ENCODE measurements at places on chromosomes 12 and 14.
A peak's percentile ranks its signal among the peaks of the same experiment; 100 is the strongest.

DNA sequence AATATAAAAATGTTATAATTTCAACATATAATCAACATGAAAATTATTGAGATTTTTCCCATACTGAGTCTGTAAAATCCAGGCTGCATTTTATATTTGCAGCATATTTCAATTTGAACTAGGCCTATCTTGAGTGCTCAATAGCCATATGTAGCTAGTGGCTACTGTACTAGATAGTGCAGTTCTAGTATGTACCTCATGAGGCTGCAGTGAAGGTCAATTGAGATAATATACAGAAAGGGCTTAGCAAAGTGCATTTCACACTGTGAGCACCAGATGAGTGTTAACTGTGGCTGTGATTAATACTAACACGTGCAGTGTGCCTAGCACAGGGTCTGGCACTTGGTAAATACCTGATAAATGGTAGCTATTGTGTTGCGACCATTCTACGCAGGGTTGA, 5.4 kb upstream of the SLC22A17 start:
- no peak for DNase-seq

DNA sequence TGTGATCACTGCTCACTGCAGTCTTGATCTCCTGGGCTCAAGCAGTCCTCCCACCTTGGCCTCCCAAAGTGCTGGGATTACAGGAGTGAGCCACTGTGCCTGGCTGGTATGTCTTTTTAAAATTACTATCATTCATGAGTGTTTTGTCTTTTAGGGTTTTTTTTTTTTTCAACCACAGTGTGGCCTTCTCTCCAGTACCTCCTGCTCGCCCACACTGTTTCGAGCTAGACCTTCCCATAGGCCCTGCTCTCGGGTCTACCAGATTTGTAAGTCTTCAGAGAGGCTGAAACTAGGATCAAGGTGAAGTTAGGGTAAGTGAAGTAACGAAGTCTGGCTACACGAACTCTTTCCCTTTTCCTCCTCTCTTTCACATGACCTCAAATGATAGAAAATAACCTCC, 1.5 kb downstream of the BIN2 start:
- no peak for DNase-seq

DNA sequence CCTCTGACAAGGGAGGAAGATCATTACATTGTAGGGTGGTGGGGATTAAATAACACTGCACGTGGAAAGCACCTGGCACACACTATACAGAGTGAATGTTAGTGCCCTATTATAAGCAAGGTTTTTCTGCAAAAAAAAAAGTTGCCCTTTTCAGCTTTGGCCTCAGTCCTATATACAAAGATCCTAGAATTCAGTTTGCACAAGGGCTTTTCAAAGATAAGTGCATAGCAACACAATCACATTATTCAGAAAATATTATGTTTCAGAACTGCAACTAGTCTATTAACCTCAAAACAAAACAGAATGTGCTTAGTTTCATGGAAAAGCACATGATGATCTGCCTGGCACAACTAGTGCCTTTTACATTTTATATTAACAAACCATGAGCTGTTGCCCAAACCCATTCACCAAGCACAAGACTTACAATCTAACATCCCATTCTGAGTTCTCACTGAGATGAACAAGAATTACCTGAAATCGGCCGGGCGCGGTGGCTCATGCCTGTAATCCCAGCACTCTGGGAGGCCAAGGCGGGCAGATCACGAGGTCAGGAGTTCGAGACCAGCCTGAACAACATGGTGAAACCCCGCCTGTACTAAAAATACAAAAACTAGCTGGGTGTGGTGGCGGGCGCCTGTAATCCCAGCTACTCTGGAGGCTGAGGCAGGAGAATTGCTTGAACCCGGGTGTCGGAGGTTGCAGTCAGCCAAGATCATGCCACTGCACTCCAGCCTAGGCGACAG, 1.8 kb downstream of the TM7SF3 start:
- DNase-seq = no peak

GRCh38 chr14:90940318-90940962, 120.0 kb downstream of the RPS6KA5 start:
- no peak for DNase-seq

DNA sequence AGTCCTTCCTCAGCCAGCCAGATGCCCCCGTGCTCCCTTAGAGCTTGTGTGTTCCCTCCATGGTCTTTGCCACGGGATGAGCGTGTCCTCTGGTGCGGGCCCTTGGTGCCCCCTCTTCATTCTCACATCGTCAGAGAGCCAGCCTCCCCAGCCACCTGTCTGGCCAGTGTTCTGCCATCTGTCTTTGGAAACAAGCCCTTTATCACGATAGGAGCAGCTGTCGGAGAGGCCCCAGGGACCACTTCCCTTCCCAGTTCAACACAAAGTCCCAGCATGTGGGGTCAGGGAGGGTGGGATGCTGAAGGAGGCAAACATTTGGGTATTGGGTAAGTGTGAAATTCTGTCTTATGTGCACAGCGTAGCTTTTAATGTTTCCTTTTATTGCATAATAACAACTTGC, 44.5 kb downstream of the DYNC1H1 start:
- no peak for DNase-seq

DNA sequence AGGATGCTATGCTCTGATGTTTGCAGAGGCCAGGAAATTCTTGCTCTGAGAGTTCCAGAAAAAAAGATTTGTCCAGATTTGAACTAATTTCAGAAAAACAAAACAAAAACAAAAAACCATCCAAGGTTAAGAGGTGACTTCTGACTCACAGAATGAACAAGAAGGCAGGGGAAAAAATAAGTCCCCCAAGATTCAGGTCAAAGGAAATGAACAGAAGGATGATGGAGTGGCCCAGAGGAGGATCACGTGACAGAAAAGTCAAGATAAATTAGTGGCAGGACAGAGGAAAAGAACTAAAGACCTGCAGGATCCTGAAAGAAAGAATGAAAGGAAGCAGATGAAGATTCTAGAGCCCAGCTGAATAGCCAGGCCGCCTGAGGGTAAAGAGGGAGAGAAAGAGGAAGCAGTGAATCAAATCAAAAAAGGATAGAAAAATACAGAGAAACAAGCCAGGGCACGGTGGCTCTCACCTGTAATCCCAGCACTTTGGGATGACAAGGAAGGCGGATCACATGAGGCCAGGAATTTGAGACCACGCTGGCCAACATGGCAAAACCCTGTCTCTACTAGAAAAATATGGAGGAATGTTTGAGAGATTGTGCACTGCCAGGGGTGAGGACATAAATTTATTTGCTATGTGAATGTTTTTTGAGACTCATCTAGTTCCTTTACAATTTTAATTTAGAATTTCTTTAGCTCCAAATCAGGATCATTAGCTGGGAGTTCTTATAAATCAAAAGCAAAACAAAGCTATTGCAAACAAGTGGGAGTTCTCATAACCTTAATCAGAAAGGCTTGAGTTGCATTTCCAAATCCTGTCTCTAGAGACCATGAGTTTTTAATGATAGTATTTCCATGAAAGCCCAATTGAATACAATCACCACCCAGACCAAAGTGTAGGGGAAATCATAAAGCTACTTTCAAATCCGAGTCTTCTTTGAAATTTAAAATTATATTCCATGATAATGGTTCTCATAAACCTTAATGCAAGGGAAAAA, 217.1 kb upstream of the PLEKHG7 start:
- DNase-seq = no peak

DNA sequence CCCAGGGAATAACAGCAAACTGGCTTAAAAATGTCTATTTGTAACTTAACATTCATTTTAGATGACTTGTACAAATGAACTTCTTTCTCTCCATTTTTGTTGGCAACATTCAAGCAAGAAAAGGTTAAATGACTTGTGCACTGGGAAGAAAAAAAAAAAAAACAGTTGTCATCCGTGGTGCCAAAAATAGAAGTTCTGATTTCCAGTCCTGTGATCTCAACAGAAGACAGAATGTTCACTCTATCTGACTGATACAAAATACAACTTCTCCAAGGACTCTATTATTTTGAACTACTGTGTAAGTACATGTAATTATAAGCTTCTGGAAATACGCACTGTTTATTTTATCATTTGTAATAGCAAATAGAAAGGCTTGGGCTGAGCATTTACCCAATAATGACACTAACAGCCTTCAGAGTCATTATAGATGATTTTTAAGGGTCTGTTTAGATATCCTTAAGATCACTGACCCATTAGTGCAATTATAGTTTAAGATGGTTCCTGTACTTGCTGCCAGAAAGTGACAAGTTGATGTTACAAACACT, 59.9 kb downstream of the LIN7A start:
- DNase-seq = no peak

DNA sequence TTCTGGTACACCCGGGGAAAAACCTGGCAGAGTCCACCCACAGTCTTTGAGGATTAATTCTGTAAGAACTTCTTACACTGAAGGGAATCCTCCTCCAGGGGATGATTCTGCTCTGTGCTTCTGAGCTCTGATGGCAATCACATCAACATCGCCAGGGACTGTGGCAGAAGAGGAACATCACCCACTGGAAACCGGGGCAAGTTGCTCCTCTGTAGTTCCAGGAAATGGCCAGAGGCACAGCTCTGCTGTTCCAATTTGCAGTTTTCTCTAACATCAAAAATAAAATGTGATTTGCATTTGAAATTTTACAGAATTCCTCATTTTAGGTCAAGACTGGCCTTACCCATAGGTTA, 207.6 kb downstream of the DAD1 start:
- no peak for DNase-seq

GRCh38 chr12:34033628-34034296, 11.5 kb downstream of the ALG10 start:
- no peak for DNase-seq

GRCh38 chr14:60656686-60657455, 7.6 kb upstream of the SIX1 start:
- DNase-seq = no peak

- DNase-seq = peak; percentile 74
Observed at GRCh38 chr12:95083938-95084337, 10.5 kb upstream of the NR2C1 start.

DNA sequence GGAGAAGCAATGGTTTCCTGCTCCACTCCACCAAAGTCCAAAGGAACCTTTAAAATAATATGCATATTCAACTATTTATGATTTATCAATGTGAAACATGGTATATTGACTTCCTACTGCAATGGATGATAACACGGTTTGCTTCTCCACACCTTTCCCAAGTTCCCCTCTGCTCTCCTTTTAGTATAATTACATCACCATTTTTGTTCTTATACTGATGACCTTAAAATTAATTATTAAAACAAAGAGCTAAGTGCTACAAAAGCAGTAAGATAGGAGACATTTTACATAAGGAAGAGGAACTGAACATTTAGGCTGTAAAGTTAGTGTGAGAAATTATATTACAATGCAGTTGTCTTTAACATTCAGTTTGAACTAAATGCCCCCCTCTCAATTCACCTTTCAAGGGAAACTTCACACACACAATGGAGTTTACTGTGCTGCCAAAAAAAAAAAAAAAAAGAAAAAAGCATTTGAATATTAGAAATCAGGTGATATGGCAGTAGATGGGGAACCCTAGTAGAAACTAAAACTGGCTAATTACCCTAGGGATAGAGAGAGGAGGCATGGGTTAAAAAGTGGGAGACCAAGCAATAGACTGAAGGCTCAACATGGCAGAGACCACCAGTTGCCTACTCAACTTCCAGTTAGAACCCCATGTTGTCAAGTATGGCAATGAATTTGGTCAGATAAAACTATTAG, 37.1 kb upstream of the STK38L start:
- no peak for DNase-seq

DNA sequence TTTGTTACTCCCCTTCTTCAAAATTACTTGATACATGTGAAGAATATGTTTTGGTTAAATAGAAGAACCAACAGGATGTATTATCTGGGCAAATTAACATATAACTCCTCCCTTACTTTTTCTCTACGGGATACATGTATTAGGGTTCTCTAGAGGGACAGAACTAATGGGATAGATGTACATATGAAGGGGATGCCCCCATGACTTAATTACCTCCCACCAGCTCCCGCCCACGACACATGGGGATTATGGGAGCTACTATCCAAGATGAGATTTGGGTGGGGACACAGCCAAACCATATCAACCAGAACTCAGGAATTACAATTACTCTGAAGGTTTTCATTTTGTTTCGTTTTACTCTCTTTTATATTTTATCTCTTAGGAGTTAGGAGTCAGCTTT, 41.3 kb downstream of the VRK1 start:
- no peak for DNase-seq

DNA sequence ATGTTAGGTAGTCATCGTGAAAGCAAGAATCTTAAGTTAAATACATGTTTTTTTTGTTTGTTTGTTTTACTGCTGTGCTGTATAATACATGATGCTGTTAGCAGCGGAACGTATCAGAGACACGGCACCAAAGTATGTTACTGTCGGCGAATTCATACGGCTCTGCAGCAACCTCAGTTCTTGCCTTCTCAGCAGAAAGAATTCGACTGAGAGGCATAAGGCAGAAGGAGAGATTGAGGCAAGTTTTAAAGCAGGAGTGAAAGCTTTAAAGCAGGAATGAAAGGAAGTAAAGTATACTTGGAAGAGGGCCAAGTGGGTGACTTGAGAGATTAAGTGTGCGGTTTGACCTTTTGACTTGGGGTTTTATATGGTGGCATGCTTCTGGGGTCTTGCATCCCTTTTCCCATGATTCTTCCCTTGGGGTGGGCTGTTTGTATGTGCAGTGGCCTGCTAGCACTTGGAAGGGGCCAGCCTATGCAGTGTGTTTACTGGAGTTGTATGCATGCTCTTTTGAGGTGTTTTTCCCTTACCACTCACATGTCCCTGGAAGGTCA, 23.7 kb downstream of the LEMD3 start:
- DNase-seq = no peak

DNA sequence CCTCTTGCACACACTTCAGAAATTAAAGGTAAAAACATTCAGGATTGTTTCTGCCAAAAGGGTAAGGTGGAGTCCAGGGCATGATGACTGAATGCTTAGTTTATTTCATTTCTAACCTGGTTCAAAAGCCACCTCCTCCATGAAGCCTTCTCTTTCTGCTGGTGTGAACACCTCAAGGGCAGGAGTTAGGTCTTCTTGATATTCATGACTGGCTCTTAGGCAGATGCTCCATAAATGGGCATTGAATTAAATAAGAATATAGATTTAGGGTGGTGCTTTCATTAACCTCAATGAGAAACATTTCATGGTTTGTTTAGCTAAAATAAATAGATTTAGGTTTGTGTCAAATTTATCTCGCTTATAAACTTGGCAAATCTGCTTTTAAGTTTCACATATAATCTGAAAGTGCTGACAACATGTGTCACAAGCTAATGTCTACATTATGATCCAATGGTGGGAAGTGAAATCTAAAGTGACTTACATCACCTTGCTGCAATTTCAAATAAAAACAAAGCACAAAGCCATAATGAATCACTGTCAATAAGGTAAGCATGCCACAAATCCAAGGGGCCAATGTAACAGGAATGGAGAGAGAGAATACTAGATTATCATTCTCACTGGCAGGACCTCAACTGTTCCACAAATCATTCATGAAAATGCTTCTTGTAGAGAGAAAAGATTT, 72.7 kb upstream of the GRIP1 start:
- DNase-seq = no peak

GRCh38 chr12:15590180-15590826, 198.9 kb downstream of the EPS8 start:
- peak; percentile 75 for DNase-seq

DNA sequence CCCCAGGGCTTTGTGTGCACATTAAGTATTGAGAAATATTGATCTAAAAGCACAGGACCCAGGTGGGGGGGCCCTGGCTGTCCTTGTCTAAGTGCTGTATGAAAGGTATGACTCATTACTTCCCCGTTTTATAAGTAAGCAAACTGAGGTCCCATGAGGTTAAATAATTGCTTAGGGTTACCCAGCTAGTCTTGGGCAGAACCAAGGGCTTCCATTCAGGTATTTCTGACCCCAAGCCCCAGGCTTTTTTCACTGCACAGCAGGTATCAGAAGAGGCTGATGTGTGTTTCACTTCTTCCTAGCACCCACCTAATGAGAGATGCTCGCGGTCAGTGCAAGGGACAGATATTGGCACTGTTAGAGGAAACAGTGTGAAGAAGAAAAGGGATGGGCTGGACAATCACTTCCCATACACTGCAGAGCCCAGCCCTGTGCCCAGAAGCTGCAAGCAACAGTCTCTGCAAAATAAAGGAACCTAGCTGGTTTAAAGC, 4.7 kb upstream of the TC2N start:
- DNase-seq = no peak
